ENCODE measurements at places on chromosomes 11 and 22.

GRCh38 chr22:39534591-39535356 lies 2.2 kb upstream of the RPS19BP1 start:
- DNase-seq = peak; percentile 65

DNA sequence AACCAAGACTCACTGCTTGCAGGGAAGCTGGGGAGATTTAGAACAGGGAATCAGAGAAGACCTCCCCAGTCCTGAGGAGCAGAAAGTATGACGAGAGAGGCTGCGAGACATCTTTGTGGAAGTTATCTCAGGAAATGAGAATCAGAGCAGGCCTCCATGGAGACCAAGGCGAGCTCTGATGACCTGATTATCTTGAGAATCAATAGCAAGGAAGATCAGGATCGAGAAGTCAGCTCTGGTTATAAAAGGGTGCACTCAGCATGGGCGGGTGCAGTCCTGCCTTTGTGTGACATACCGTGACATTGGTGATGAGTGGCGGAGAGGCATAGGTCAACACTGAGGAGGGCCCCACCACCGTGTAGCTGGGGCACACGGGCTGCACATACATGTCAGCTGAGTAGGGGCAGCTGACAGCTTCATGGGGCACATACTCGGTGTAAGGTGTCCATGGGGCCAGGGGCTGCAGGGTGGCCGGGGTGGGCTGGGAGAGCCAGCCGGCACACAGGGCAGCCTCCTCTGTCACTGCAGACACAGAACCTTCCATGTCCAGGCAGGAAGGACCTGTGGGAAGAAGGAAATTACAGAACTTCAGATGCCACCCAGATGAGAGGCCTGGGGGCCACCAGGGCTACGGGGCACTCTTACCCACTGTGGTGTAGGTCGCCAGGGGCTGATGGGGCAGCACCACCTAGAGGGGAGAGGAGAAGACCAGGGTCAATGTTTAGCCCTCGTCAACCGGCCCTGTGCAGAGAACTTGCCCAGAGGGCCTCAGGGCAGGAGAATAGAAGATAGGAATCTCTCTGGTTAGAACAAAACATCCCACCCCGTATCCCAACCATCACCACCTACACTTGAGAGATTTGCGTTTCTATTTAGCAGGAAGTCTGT lies 21.7 kb downstream of the POU2AF1 start:
- no peak for DNase-seq

- DNase-seq = no peak
Observed at GRCh38 chr11:31786996-31787685, 24.0 kb downstream of the PAX6 start.

DNA sequence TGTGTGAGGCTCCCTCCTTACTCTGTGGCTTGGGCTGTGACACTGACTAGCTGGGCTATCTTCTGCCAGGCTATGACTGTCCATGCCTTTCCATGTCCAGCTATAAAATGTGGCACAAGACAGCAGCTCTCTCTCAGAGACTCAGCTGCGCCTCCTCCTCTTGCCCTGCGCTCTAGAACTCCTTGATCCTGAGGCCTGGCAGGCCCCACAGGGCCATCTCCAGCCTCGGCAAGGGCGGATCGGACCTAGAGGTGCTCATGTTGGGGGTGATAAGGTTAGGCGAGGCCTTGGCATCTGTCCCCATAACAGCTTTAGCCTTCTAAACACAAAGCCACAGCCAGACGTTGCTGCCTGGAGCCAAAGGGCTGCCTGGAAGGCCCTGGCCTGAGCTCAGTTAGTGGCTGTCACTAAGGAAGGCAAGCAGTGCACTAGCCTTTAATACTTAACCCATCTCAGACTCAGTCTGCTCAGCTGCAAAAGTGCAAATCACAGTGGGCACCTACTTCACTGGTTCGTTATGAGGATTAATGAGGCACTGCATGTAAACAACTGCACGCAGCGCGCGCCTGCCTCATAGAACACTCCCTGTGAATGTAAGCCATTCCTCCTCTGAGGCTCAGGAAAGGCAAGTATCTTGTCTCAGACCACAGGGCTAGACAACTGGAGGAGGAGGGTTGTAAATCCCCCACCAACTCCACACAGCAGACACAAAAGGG lies 1.2 kb downstream of the GUCD1 start:
- DNase-seq = peak; percentile 37

DNA sequence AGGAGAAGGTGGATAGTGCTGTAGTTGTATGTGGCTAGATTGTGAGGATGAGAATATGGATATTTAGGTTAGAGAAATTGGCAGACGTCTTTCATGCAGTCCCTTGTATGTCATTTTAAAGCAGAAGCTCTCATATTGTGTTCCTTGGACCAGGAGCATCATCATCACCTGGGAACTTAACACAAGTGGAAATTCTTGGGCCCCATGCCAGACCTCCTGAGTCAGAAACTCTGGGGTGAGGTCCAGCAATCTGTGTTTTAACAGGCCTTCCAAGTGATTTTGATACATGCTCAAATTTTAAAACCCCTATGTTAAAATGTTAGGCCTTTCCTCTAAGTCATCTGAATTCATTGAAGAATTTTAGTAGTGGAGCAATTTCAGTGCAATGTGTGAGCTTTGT lies 34.8 kb downstream of the JHY start:
- DNase-seq = peak; percentile 83

DNA sequence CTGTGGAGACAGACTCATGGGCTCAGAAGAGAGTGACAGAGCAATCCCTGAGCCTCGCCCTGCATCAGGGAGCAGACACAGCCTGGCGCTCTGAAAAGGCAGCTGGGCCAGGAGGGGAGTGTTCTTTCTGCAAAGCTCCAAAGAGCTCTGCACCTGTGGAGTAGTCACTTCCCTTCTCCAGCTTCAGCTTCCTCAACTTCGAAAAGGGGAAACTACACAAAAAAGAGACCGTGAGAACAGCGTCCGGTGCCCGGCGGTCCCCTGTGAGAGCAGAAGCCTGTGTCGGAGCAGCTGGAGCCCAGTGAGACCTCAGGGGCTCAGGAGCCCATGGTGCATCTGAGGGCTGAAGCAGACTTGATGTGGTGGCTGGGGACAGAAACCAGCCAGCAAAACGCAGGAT lies 35.1 kb downstream of the TP53I11 start:
- no peak for DNase-seq

DNA sequence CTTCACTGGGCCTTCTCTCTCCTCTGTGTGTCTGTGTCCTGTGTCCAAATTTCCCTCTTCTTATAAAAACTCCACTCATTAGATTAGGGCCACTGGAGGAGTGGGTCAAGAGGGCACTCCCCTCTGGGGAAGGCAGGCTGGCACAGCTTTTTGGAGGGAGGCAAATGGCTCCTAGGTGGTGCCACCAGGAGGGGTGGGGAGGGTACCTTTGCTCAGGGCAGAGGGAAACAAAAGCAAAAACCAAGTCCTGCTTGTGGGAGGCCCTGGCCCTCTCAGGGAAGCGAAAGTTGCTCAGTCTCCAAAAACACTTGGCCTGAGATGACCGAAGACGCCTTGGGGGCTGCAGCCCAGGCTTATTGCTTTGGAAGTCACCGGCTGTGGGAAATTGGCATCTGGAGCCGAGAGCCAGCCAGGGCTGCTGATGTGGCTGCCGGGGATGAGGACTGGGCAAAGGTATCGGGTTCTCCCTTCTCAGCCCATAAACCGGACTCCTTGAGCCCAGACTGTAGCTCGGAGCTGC lies 48.2 kb upstream of the ANO1 start:
- DNase-seq = no peak

- no peak for DNase-seq
Observed at GRCh38 chr22:39910876-39911613, 10.2 kb downstream of the GRAP2 start.

DNA sequence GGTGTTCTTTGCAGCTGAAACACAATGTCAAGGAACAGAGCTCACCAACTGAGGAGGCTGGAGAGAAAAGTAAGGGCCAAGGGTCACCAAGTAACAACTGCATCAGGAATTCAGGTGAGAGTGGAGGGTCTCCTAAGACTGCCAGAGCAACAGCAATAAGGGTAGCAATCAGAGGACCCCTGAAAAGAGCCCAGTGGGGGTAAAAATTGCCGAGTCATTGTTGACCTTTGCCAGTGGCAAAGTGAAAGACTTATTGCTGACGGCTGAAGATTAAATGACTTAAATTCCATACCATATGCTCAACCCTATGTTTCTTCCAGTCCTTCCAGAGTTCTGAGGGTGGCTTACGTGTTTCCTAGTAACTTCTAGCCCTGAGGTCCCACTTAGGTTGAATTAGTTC lies 51.9 kb upstream of the ARHGAP42 start:
- no peak for DNase-seq

All from epithelial cell of esophagus (primary cell).